ENCODE measurements at places on chromosomes 13 and 19. TPM values are rescaled to one million over a fixed set of nuclear protein-coding genes. Genes with fewer than 3 reads are reported as not detected.

TIMM50 gene
- 159 TPM for total RNA-seq

CLIP3 gene
- 0.37 TPM for total RNA-seq

GRCh38 chr19:1275976-1276627, 772 bp downstream of the FAM174C start:
- no peak for DNase-seq

- no peak for DNase-seq
These were observed 620 bp downstream of the CRTC1 start for GRCh38 chr19:18683958-18684641.

- DNase-seq, result peak; percentile 76
These were observed 89.5 kb upstream of the RFC3 start for GRCh38 chr13:33728271-33729037.

DNA sequence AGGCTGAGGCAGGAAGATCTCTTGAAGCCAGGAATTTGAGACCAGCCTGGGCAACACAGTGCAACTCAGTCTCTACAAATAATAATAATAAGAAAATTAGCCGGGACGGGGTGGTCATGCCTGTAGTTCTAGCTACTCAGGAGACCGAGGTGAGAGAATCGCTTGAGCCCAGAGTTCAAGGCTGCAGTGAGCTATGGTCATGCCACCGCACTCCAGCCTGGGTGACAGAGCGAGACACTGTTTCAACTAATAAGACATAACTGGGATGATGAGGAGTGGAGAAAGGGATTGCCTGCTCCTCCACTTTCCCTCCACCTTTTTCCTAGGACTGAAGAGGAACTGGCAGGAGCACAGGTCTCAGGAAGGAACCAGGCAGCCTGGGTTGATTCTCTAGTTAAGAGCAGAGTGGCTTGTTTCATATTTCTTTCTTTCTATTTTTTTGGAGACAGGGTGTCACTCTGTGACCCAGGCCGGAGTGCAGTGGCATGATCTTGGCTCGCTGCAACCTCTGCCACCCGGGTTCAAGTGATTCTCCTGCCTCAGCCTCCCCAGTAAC, 4.6 kb upstream of the GPI start:
- no peak for DNase-seq

FLT3LG gene
- total RNA-seq, result 0.74 TPM

MEF2B gene
- total RNA-seq, result 2.9 TPM

DNA sequence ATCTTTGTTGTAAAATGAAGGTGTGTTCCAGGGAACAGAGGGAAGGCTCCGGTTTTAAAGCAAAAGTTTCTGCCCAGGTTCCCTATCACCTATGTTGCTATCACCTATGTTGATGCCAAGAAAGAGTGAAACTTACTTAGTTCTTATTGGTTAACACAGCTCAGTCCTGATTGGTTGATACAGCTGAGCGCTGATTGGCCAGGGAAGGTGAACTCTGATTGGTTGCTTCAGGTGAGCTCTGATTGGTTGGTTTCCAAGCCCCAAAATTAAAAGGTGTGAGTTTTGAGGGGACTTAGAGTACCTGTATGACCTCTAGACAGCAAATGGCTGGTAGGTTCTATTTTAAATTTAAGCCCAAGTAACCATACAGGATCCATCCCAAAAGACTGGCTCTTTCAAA, 42.2 kb downstream of the FPR3 start:
- no peak for DNase-seq

GRCh38 chr19:47036097-47036651, 12.2 kb downstream of the TMEM160 start:
- no peak for DNase-seq

DNA sequence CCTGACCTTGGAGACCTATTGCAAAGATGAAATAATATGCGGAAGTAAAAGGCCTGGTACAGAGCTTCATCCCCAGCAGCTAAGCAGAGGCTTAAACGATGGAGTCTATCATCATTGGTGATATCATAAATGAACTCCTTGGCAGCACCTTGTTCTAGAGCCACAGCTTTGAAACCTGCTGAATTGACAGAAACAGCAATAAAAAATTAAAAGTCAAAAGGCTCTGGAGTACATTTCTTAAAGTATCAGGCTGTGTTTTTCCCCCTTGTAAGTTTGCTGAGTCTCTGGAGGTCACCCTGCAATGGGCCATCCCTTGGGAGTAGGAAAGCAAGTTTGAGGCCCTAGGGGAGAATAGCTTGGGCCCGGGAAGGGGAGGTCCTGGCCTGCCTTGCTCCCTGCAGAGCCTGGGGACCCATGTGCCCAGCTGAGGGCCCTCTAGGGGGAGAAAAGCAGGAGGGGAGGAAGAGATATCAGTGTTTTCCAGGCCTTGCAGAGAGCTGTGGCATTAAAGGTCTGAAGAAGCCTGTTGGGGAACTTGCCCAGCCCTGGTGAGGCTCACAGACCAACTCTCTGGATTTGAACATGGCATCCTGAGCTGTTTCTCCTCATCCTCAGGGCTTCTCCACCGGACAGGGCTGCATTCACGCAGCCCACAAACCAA, 416.1 kb downstream of the ZNF536 start:
- no peak for DNase-seq

DNA sequence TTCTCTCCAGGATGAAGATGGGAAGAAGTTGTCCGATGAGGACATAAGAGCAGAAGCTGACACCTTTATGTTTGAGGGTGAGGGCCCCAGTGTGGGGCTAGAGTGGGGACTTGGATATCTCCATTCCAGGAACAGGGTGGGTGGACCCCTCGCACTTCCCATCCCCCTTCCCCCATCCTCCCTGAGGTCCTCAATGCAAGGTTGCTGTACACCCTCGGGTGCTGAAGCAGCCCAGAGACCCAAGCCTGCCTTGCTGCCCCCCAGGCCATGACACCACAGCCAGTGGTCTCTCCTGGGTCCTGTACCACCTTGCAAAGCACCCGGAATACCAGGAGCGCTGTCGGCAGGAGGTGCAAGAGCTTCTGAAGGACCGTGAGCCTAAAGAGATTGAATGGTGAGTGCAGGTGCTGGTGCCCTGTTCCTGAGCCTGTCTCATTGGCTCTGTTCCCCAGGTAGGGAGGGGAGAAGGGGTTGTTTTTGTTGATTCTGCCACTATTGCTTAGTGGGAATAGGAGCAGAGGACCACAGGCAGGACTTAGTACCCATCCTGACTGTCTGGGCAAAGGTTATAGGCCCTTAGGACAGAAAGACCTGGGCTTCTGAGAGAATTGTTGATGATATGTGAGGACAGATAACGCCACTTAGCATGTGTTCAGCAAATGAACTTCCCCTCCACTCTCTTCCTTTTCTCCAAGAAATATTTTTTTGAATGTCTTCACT, 12.0 kb downstream of the CYP4F3 start:
- DNase-seq, result no peak

DNA sequence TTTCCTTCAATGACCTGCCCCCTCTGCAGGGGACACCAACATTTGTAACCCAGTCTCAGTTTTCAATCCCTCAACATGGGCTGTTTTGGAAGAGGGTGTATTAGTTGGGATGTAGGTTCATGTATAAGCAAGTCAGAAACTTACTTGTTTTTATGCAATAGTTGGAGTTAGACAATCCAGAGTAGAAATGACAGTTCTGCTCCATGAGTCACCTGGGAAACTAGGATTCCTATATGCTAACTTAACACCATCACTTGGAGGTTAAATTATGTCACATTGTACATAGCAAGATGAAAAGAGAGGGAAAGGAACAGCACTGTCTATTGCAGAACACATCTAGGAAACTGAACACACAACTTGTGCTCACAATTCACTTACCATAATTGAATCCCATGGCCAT, 436.4 kb downstream of the RFC3 start:
- no peak for DNase-seq

GRCh38 chr13:52758114-52758513, 18.5 kb upstream of the CNMD start:
- DNase-seq, result no peak

SMAD9 gene
- 22.3 TPM for total RNA-seq

GRCh38 chr13:34591900-34592529, 350.1 kb upstream of the NBEA start:
- peak; percentile 33 for DNase-seq

SULT2A1 gene
- total RNA-seq, result not detected

GRCh38 chr13:111939666-111940278, 127.2 kb upstream of the SOX1 start:
- DNase-seq, result no peak

GRCh38 chr13:52447354-52447753, 3.1 kb downstream of the VPS36 start:
- no peak for DNase-seq

PGLYRP1 gene
- total RNA-seq, result not detected

All from G401 (cell line).